ENCODE measurements at places on chromosomes 2 and 18.

DNA sequence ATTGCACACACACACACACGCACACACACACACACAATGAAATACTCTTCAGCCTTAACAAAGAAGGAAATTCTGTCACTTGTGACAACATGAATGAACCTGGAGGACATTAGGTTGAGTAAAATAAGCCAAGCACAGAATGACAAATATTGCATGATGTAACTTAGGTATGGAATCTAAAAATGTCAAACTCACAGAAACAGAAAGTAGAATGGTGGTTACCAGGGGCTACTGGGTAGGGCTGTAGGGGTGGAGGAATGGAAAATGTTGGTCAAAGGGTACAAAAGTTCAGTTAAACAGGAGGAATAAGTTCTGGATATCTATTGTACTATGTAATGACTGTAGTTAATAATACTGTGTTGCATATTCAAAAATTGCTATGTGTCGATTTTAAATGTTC lies 29.5 kb downstream of the SCN2A start:
- DNase-seq = peak; percentile 1

DNA sequence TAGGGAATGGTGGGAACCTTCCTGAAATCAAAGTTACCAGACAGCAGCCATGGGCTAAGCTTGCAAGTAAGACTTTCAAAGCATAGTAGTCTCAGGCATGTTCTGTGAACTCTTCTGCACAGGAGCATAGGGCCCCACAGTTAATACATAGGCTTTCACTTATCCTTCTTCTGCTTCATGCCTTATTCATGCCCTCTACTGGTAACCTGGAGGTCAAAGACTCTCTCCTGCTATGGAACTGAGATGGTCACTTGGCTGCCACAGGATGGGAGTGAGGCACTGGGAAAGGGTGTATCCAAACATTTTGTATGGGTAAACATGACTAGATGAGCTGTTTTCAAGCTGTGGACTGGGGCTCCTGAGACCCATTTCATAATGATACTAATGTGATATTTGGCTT lies 49.1 kb upstream of the ZNF638 start:
- DNase-seq = no peak

DNA sequence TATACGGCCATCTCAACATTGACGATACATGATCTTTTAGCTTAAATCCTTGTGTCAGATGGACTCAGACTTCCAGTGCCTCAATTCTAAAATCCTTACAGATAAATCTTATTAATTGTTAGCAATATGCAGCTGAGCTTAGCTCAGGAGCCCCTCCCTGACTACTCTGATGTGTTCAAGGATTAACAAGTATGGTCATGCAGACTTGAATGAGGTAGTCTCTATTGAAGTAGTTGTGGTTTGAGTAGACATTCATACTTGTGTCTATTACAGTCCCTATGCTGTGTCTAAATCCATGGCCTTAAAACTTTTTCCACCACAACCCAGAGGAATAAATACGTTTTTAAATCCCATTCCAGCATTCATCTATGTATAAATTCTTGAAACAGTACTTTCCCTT lies 119.5 kb downstream of the NUP35 start:
- no peak for DNase-seq

DNA sequence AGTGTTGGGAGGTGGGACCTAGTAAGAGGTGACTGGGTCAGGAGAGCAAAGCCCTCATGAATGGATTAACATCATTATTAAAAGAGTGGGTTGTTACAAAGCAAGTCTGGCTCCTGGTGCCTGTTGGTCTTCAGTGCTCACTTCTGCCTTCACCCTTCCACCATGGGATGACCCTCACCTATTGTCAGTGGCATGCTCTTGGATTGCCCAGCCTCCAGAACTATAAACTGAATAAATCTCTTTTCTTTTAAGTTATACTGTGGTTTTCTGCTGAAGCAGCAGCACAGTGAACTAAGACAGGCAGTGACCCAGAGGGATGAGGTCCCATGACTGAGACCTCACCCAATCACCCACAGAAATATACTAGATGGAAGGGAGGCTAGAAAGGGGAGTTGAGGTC lies 57.5 kb upstream of the ATL2 start:
- no peak for DNase-seq

DNA sequence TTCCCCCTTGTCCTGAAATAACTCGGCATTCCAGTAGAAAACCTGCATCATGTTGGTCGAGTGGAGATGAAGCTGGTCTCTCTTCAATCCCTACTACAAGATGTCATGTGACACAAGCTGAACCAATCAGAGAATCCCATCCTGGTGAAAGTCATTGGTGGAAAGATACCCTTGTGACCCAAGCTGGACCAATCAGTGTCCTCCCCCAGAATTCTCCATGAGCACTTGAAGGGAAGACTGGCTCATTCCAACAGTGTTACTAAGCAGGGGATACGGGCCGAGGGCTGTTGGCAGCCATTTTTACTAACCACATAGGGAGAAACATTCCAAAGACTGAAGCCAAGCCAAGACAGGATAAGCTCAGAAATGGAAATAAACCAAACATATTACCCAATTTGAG lies 298.3 kb downstream of the ICOS start:
- no peak for DNase-seq

DNA sequence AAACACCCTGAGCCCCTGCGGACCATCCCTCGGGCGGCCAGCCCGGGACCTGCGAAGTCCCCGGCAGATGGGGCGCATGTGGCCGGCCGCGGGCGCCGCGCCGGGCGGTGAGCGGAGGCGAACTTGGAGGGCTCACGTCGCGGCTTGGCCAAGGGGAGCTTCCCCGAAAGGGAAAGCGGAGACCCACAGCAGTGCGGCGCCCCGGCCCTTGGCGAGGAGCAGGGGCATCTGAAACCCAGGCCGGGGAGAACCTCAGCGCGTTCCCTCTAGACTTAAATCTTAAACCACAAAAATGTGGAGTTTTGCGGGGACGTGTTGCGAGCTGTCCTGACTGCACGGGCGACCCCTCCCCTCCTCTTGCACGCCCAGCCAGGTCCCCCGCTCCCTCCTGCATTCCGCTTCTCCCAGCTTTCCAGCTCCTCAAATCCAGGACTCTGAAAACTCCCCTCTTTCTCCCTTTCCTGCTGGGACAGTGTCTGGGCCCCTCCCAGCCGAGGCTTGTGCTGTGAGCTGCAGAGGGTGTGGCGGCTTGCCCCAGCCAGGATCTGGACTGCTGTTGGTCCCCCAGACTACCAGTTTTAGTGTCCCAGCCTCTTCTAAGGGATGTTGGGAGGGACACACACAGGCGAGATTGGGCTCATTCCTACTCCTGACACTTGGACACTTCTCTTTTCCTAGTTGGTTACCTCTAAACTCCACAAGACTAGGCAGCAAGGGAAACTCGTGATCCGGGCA lies 1.3 kb downstream of the FMNL2 start:
- DNase-seq = no peak

DNA sequence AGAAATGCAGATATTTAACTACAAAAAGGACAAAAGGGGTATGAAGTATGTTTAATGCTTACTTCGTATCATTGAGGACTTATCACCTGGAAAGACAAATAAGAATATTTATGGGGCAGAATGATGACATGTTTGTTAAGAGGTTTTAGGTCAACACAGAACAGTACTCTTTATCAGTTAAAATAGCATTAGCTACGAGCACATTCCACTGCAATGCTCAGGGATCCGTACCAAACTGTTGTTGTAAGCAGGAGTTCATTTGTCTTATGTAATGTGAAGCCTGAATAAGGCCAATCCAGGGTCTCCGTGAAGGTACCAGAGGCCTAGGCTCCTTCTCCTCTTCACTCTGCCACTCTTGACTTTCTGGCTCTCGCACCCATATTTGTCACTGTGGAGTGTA lies 465.7 kb upstream of the NRP2 start:
- no peak for DNase-seq

GRCh38 chr2:154692927-154693326 lies 5.6 kb upstream of the KCNJ3 start:
- no peak for DNase-seq

GRCh38 chr2:60479226-60480088 lies 74.0 kb downstream of the BCL11A start:
- no peak for DNase-seq

GRCh38 chr2:239570971-239571520 lies 170.2 kb upstream of the HDAC4 start:
- DNase-seq = no peak

DNA sequence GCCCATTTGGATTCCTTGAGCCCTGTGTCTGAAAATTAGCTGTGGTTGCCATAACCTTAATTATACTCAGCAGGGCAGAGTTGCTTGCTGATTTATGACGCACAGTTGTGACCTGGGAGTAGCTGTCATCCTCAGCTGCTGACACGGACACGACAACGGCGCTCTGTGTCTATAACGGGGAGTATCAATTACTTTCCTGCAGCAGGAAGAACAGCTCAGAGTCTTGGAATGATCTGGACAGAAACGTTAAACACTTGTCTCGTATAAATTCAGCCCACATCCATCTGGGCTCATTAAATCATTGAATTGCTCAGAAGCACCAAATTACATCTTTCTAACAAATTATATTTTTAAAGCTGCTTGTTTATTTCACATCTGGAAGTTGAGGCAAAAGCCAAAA lies 116.3 kb downstream of the SEPTIN10 start:
- DNase-seq = no peak

DNA sequence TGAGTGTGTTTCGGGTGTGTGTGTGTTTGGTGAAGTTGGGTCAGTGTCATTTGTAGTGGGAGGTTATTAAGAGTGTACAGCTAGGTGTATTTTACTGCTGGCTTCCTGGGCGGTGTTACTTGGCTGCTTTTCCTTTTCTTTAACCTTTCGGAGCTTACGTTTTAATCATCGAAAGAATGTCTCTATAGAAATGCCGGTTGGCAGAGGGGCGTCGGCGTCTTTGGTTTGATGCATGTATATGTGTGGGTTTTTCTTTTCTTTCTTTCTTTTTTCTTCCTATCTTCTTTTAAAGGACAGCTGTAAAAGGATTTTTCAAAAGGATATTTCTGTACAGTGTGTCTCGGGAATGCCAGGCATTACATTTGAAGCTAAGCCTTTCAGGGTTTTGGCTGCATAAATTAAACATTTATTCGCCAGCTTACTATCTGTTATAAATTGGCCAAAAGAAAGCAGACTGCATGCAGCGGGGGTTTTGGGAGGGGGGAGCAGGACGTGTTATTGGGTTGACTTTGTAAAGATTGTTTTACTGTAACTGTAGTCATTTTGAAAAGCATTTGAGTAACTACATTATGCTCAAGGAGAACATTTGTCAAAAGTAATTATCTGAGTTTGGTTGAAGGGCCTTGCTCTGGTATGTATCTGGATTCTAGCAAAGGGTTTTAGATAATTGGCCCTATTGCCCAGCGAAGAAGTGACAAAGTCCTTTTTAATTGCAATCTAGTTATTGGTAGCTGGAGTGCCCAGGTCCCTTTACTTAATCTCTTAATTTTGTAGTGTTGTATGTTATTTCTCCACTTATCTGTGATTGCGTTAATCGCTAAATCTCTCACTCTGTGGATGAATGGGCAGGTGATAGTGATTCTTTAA lies 1.6 kb downstream of the ASXL3 start:
- no peak for DNase-seq

- no peak for DNase-seq
Observed at GRCh38 chr2:159193791-159194190, 92.7 kb downstream of the WDSUB1 start.

- no peak for DNase-seq
Observed at GRCh38 chr2:9356261-9356660, 67.1 kb downstream of the ITGB1BP1 start.

- no peak for DNase-seq
Observed at GRCh38 chr2:239456940-239457339, 56.1 kb upstream of the HDAC4 start.

DNA sequence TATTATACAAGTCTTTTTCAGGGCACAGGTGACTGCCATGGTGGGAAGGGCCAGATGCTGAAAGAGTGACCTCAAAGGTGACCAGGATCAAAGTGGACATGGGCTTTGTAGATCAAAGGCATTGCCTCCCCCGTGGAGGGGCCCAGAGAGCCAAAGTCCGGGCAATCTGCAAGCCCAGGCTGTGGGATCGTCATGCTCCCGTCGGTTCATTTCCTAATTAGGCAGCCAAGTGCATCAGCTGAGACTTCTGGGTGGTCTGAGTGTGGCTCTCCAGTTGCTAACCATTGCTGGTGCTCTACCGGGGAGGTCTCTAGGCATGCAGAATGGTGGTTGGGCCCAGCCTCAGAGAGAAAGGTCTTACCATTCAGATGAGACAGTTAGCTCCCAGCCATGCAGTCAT lies 61.6 kb downstream of the TRIB2 start:
- no peak for DNase-seq

DNA sequence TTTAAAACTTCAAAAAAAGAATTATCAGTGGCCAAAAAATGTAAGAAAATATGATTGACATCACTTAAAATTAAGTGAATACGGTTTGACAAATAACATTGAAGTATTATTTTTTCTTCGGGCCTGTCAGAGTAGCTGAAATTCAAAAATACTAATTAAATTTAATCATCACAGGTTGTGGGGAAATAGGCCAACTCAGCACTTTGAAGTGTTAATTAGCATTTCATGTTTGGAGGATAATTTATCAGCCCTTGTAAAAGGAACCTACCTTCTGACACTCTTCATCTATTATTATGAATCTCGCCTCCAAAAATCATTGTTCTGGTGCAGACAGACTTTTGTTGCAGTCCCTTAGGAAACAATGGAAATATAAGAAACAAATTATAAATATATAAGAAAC lies 17.6 kb upstream of the OR6B3 start:
- DNase-seq = no peak

GRCh38 chr2:232411901-232412629 lies 5.4 kb downstream of the ALPG start:
- no peak for DNase-seq

GRCh38 chr18:27991391-27991790 lies 185.5 kb downstream of the CDH2 start:
- no peak for DNase-seq

DNA sequence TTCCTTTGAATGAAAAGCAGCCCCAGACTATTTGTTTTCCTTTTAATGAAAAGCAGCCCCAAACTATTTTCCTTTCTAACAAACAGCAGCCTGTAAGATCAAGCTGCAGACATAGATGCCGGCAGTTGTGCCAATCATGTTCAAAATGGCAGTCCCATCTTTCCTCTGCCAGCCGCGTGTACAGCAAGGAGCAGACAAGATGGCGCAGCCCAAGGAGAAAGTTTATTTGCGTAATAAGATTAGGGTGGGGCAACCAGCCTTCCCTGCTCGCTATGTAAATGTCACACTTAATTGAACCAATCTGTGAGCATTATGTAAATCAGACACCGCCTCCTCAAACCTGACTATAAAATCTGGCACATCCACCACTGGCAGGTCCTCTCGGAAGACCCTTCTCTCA lies 226.0 kb downstream of the TGIF1 start:
- no peak for DNase-seq

GRCh38 chr2:88016086-88016959 lies at the start of gene RNU2-63P:
RNU2-63P (minus strand) TSS chr2:88016547.
- DNase-seq = peak; percentile 51

DNA sequence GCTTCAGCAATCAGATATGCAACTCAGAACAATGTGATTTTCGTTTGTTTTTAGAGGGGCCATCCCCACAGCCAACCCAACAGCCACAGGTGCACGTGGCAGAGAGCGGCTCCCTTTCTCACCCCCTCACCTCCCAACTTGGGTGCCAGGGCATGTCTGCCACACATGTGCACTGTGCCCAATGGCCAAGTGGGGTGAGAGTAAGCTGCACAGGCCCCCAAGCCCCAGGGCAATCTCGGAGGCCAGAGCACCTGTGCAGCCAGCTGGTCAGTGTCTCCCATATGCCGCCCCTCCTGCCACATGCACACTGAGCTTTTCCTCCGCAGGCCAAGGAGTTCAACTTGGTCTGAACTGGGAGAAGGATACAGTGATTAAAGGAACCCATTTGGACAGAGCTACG lies 1130.2 kb downstream of the DSC3 start:
- no peak for DNase-seq

- no peak for DNase-seq
Observed at GRCh38 chr2:213057977-213058376, 93.4 kb downstream of the IKZF2 start.
